ENCODE measurements at places on chromosomes 3 and 15.

- DNase-seq = no peak
Observed at GRCh38 chr3:61134532-61134931, 116.7 kb downstream of the FHIT start.

- DNase-seq = peak; percentile 84
Observed at GRCh38 chr15:85794598-85795336, at the start of gene KLHL25. KLHL25 (minus strand) TSS chr15:85794925; CDS start chr15:85769810, 25,115 bp downstream.

- DNase-seq = no peak
Observed at GRCh38 chr3:9902372-9903237, at the start of gene IL17RE. IL17RE (plus strand) TSS chr3:9902848; CDS start chr3:9902933, 85 bp downstream.

GRCh38 chr3:126706631-126707030 lies 2.6 kb downstream of the CHCHD6 start:
- no peak for DNase-seq

DNA sequence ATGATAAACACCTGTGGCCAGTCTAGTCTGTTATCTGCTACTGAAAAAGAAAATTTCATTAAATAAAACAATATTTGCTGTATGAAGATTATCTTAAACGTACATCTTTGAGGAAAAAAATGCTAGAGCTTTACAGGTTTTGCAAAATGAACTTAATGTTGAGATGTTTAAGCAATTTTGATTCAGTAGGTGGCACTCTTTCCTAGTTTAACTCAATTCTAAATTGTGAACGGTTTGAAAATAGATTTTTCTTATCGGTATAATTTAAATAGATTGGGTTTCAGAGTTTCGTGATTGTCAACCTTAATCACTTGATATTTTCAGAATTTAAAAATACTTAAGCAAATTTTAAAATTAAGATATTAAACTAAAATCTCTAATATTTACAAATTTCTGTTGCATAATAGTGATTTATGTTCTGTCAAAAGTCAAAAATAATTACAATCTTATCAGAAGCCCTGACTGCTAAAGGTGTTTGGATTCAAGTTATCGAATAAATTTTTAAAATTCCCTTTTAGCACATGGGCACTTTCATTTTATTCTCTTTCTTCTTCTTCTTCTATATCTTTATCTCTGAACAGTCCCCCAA lies 7.0 kb upstream of the RNF111 start:
- DNase-seq = peak; percentile 12

DNA sequence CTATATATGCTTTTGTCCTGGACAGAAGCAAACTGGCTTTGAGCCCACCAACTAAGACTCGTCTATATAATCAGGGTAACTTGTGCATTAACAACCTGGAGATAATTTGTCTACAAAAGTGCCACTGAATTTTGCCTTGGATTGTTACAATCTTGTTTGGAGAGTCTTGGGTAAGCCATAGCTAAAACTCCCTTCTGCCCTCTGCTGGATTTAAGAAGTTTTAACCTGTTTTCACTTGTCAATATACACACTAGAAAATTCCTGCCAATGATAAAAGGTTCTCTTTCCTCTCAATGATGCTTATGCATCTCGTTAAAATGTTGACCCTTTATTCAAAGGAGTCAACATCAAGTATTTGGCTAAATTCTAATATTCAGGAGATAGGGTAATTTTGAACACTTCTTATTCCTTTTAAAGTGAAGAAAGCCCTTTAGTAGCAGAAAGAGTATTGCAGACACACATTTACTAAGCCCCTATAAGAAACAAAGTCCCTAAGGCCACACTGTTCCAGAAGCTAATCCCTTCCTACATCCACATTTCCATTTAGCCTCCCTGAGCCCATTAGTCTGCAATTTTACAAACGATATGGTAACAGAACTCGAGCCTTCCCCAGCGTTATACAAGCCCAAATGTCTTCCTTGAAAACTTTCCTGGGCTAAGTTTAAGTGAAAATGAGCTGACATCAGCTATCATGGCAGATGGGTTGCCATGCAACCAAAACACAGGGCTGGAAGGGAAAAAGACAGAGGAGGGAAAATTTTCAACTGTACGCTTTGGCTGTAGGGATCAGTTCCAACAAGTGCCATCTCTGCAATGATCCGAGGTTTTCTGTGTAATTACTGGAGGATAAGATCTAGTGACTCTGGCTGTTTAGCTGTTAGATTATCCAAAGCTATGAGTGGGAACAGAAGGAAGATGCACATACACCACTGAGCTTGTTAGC lies 75.9 kb upstream of the FGF12 start:
- peak; percentile 47 for DNase-seq
